Cerebellum (tissue), 4 donors: ENCODE measurements at places on chromosomes 1 and 21. TPM values are rescaled to one million over a fixed set of nuclear protein-coding genes. Genes with fewer than 3 reads are reported as not detected.

ALX3 gene
- not detected for total RNA-seq

RGS16 gene
- total RNA-seq: 6.6 TPM

FMO3 gene
- not detected for total RNA-seq

CGN gene
- 4.6 TPM for total RNA-seq

ANGPTL1 gene
- total RNA-seq: 0.82 TPM

MATN1 gene
- 0.36 TPM for total RNA-seq

PTPRC gene
- total RNA-seq: 4.4 TPM

ZBTB8A gene
- 20.1 TPM for total RNA-seq

ZNF683 gene
- total RNA-seq: not detected

BOLA1 gene
- 6.5 TPM for total RNA-seq

SPRR2F gene
- not detected for total RNA-seq

NES gene
- total RNA-seq: 45.5 TPM

LRRC38 gene
- total RNA-seq: 2.4 TPM

AIRE gene
- 0.09 TPM for total RNA-seq

XCL2 gene
- total RNA-seq: not detected

SGIP1 gene
- total RNA-seq: 100 TPM

RASSF5 gene
- 2.7 TPM for total RNA-seq
